ENCODE measurements at places on chromosomes 12 and 14. TPM values are rescaled to one million over a fixed set of nuclear protein-coding genes. Genes with fewer than 3 reads are reported as not detected.

GRCh38 chr14:58829594-58829993 lies 191.8 kb downstream of the DACT1 start:
- H3K27me3 ChIP-seq = peaks cover 2% of the 10 kb centered on the region
- H3K27ac ChIP-seq = no peak overlapping the region
- DNase-seq = no peak
- no peaks in the 10 kb centered on the region for H3K36me3 ChIP-seq
- H3K4me1 ChIP-seq = no peaks in the 10 kb centered on the region

The C12orf50 gene
- polyA plus RNA-seq = not detected

- H3K36me3 ChIP-seq = no peaks in the 10 kb centered on the region
- no peak within 1 kb of the TSS for H3K27ac ChIP-seq
- H3K4me1 ChIP-seq = no peaks in the 10 kb centered on the region
These were observed at the start of gene BEST3 for GRCh38 chr12:69698769-69699540. BEST3 (minus strand) TSS chr12:69699303; CDS start chr12:69697798, 1,505 bp downstream.

DNA sequence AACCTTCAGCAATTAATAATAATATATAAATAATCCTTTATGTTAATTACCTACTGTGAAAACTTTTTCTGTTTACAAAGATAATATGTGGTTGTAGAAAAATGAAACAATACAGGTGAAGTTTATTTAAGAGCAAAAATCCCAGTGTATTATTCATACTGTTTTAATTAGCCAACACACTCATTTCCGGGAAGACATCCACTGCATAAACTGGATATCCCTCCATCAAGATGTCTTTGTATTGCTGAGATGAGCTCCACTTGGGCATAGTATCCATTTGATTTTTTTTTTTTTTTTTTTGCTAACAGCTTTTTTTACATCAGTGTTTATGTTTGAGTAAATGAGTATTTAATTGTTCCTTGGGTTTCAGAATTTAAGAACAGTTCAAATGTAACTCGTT lies 13.7 kb upstream of the DERA start:
- H3K36me3 ChIP-seq = peaks cover 3% of the 10 kb centered on the region
- H3K4me1 ChIP-seq = peaks cover 14% of the 10 kb centered on the region
- H3K27me3 ChIP-seq = no peaks in the 10 kb centered on the region

The GIT2 gene
- 100.0 TPM for polyA plus RNA-seq

The SLC5A8 gene
- not detected for polyA plus RNA-seq

DNA sequence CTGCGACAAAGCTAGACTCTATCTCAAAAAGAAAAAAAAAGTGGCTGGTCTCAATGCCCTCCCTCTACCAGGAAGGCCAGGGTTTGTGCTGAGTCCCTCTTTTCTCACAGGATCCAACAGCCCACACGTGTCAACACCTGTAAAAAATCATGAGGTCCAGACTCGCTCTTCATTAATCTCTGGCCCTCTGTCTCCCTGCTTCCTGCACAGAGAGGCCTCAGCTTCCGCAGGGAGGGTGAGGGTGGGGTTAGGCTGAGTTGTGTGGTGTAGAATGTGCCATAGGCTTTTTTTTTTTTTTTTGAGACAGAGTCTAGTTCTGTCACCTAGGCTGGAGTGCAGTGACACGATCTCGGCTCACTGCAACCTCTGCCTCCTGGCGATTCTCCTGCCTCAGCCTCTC lies 6.1 kb downstream of the CFAP73 start:
- H3K27me3 ChIP-seq = peaks cover 8% of the 10 kb centered on the region
- DNase-seq = no peak
- no peak overlapping the region for H3K27ac ChIP-seq
- peak overlapping the region; percentile 43 for H3K4me3 ChIP-seq
- peaks cover 9% of the 10 kb centered on the region for H3K36me3 ChIP-seq

The RIPK3 gene
- polyA plus RNA-seq = 13.5 TPM

- no peak overlapping the region for H3K4me3 ChIP-seq
- peaks cover 3% of the 10 kb centered on the region for H3K27me3 ChIP-seq
- H3K27ac ChIP-seq = no peak overlapping the region
- no peak for DNase-seq
- no peaks in the 10 kb centered on the region for H3K4me1 ChIP-seq
These were observed 13.4 kb upstream of the DRAM1 start for GRCh38 chr12:101863981-101864380.

DNA sequence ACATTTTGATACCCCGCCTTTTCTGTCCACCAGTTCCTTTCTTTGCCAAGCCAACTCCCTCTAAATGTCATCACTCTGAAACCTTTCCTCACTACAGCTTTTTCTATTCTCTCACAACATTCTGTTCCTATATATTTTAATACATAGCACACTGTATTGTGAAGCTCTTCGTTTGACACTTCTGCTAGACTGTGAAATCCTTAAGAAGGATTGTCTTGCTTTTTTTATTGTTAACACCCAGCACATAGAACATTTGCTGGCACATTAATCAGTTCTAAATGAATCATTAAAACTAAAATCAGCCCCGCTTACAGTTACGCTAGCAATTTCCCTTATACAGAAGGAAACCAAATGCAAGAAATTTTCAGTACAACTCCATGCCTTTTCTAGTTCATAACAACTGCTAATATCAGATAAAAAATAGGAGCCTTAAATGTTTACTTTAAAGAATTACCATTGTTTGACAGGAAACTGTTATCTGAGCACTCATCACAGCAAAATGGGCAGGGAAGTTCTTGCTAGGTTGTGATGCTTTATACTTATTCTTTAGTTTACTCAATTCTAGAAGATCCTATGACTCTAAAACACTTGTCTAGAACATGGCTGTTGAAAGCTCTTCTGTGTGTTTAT lies 93.5 kb downstream of the PPP1R12A start:
- peaks cover 2% of the 10 kb centered on the region for H3K27me3 ChIP-seq
- H3K4me1 ChIP-seq = peaks cover 52% of the 10 kb centered on the region
- peak overlapping the region; percentile 70 for H3K27ac ChIP-seq

- H3K4me3 ChIP-seq = no peak overlapping the region
- no peak overlapping the region for H3K27ac ChIP-seq
- H3K27me3 ChIP-seq = no peaks in the 10 kb centered on the region
- peaks cover 26% of the 10 kb centered on the region for H3K36me3 ChIP-seq
- no peak for DNase-seq
These were observed 33.5 kb downstream of the RBM19 start for GRCh38 chr12:113932381-113933196.

GRCh38 chr12:23760495-23760894 lies 189.0 kb downstream of the SOX5 start:
- H3K4me1 ChIP-seq = no peaks in the 10 kb centered on the region
- H3K27me3 ChIP-seq = peaks cover 3% of the 10 kb centered on the region
- H3K27ac ChIP-seq = no peak overlapping the region
- H3K4me3 ChIP-seq = no peak overlapping the region
- DNase-seq = no peak
- no peaks in the 10 kb centered on the region for H3K36me3 ChIP-seq

The FRS2 gene
- polyA plus RNA-seq = 5.6 TPM

DNA sequence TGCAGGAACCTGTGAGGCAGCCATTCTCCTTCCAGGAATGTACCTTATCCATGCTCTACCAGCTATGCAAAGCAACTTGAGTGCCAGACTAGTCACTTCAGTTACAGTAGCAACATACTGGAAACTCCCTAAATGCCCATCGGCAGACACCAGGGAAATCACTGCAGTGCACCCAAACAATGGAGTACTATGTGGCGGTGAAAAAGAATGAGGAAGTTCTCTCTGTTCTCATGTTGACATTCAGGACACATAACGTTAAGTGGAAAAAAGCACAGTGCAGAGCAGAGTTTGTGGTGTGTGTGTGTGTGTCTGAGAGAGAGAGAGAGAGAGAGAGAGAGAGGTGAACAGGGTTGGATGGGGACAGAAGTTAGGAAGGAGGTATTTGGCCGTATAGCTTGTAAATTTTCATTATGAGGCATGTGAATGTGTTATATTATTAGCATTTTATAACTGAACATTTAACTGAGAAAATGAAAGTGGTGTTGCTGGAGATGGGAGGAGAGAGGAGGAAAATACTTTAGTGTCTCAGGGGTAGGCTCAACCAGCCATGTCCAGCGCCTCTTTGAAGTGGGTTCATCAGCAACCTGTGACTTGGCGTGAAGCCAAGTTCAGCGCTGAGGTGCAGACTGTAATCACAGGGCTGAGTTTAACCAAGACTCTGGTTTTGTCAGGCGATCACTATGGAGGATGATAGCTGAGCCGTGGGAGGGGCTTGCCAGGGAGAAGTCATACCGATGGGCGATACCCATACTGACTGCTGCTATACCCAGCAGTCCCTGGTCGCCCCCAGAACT lies 17.3 kb downstream of the TNFAIP2 start:
- no peaks in the 10 kb centered on the region for H3K4me1 ChIP-seq
- peaks cover 2% of the 10 kb centered on the region for H3K27me3 ChIP-seq
- H3K4me3 ChIP-seq = peak overlapping the region; percentile 40
- no peaks in the 10 kb centered on the region for H3K36me3 ChIP-seq

The SLC17A8 gene
- polyA plus RNA-seq = not detected

The ERP27 gene
- polyA plus RNA-seq = 2.5 TPM

DNA sequence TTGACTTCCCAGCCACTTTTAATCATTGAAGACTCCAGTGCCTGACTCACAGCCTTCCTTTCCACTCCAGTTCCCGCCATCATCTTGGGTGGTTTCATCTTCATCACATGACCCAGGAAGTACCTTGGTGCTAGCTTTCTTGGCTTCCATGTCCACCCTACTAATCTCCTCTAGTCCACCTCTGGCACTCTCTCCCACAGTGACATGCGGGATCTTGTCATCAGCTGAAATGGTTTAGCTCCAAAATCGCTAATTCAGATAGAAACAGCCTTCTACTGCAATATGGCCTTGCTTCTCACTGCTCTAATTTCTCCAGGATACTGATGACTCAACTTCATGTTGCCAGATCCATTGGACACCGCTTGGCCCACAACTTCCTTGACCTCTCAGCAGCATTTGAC lies 24.5 kb downstream of the WDR20 start:
- H3K36me3 ChIP-seq = peaks cover 6% of the 10 kb centered on the region
- peaks cover 2% of the 10 kb centered on the region for H3K27me3 ChIP-seq
- DNase-seq = no peak
- peaks cover 48% of the 10 kb centered on the region for H3K4me1 ChIP-seq
- no peak overlapping the region for H3K4me3 ChIP-seq

The KLRC2 gene
- polyA plus RNA-seq = 112 TPM

- no peak overlapping the region for H3K27ac ChIP-seq
- no peak overlapping the region for H3K4me3 ChIP-seq
- H3K27me3 ChIP-seq = peaks cover 2% of the 10 kb centered on the region
- DNase-seq = no peak
- H3K36me3 ChIP-seq = no peaks in the 10 kb centered on the region
- H3K4me1 ChIP-seq = peaks cover 3% of the 10 kb centered on the region
These were observed 56.4 kb downstream of the GLT1D1 start for GRCh38 chr12:128909653-128910052.

The FIGNL2 gene
- polyA plus RNA-seq = not detected

The ACSM4 gene
- polyA plus RNA-seq = not detected

GRCh38 chr14:56135001-56135400 lies 16.8 kb downstream of the PELI2 start:
- no peaks in the 10 kb centered on the region for H3K27me3 ChIP-seq
- no peak overlapping the region for H3K27ac ChIP-seq
- H3K4me1 ChIP-seq = peaks cover 25% of the 10 kb centered on the region

DNA sequence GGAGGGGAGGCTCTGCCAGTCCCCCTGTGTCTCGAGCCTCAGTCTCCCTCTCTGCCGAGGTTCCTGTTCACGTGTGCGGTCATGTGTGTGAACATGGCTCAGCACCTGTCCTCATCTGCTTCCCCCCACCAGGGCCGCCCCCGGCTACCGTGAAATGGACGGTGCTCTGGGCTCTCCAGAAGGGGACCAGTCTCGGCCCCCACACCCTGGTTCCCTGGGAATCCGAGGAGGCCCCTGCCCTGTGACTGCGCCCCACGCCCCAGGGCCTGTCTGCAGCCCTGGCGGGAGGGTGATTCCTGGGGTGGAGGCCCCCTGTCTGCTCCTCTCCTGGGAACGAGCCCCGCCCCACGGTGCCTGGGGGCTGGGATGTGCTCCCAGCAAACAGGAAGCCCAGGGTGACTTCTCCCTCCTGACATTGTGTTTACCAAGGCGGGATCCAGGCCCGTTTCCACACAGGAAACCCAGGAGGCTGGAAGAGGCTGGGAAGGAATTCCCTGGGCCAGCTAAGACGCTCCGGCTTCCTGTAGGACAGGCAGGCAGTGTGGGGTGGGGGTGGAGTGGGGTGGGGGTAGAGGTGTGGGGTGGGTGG lies 46.6 kb downstream of the KIF26A start:
- H3K27ac ChIP-seq = no peak overlapping the region
- no peak overlapping the region for H3K4me3 ChIP-seq
- no peaks in the 10 kb centered on the region for H3K4me1 ChIP-seq
- no peaks in the 10 kb centered on the region for H3K27me3 ChIP-seq
- DNase-seq = no peak

The TAS2R14 gene
- polyA plus RNA-seq = not detected

The NTN4 gene
- polyA plus RNA-seq = not detected

GRCh38 chr12:33649992-33650391 lies 210.4 kb upstream of the SYT10 start:
- no peak overlapping the region for H3K4me3 ChIP-seq
- H3K36me3 ChIP-seq = no peaks in the 10 kb centered on the region
- H3K4me1 ChIP-seq = no peaks in the 10 kb centered on the region
- no peak for DNase-seq
- H3K27ac ChIP-seq = no peak overlapping the region

- peak overlapping the region; percentile 90 for H3K4me3 ChIP-seq
- no peaks in the 10 kb centered on the region for H3K27me3 ChIP-seq
- DNase-seq = no peak
- H3K36me3 ChIP-seq = no peaks in the 10 kb centered on the region
- peaks cover 26% of the 10 kb centered on the region for H3K4me1 ChIP-seq
- peak overlapping the region; percentile 91 for H3K27ac ChIP-seq
These were observed 1.2 kb upstream of the NEMP1 start for GRCh38 chr12:57079821-57080220.

- peaks cover 12% of the 10 kb centered on the region for H3K4me1 ChIP-seq
- no peak overlapping the region for H3K4me3 ChIP-seq
- no peak overlapping the region for H3K27ac ChIP-seq
- H3K27me3 ChIP-seq = peaks cover 3% of the 10 kb centered on the region
These were observed 61.4 kb upstream of the VPS33A start for GRCh38 chr12:122327494-122328385.

GRCh38 chr14:91154851-91155625 lies 41.2 kb downstream of the DGLUCY start:
- H3K4me1 ChIP-seq = peaks cover 31% of the 10 kb centered on the region
- H3K27ac ChIP-seq = peak overlapping the region; percentile 42
- H3K36me3 ChIP-seq = peaks cover 9% of the 10 kb centered on the region
- H3K27me3 ChIP-seq = no peaks in the 10 kb centered on the region
- peak; percentile 78 for DNase-seq

GRCh38 chr14:72247896-72248465 lies 315.8 kb downstream of the RGS6 start:
- H3K36me3 ChIP-seq = no peaks in the 10 kb centered on the region
- no peak overlapping the region for H3K27ac ChIP-seq
- H3K4me1 ChIP-seq = no peaks in the 10 kb centered on the region
- no peak overlapping the region for H3K4me3 ChIP-seq
- DNase-seq = no peak

DNA sequence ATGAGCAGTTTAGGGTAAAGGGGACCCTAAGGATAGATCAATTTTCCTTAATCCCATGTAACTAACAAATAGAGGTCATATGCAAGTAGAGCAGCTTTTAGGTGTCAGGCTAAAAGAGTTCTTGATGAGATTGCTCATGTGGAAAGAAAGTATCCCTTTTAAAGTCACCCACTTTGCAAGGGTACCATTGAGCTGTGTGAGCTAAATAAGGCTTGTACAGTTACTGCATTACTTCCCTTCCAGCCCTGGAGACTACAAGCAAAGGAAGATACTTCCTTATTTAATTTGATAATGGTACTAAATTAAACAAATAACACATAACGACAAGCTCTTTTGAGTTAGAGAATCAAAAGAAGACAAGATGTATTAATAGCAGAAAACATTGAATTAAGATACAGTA lies 191.7 kb downstream of the TMX1 start:
- no peak overlapping the region for H3K4me3 ChIP-seq
- H3K27ac ChIP-seq = no peak overlapping the region
- H3K27me3 ChIP-seq = peaks cover 2% of the 10 kb centered on the region
- no peaks in the 10 kb centered on the region for H3K4me1 ChIP-seq

The CLEC2B gene
- polyA plus RNA-seq = 92.8 TPM

- H3K4me1 ChIP-seq = peaks cover 11% of the 10 kb centered on the region
- H3K27ac ChIP-seq = no peak overlapping the region
- H3K4me3 ChIP-seq = no peak overlapping the region
- H3K27me3 ChIP-seq = peaks cover 2% of the 10 kb centered on the region
These were observed 134.8 kb downstream of the BCL11B start for GRCh38 chr14:99137001-99137700.

Data from immature natural killer cell (primary cell).